AG08396 (cell line): ENCODE measurements at places on chromosomes 6 and 20.
A peak's percentile ranks its signal among the peaks of the same experiment; 100 is the strongest.

DNA sequence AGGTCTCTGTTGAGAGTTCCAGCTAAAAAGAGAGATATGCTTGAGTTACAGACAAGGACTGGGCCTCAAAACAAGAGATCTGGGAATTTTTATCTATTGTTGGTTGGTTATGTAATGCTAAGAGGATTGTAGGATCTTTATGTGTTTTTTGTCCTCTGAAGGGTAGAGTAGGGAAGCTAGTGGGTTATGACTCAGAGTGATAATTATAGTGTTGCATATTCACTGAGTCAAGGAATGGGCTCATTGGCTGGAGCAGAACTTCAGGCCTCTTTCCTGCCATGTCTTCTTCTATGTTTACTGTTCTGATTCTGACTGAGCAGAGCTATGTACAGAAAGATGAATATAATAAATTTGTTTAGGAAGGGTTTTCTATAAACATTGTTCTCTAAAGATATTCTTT is 66.1 kb upstream of the NOX3 start:
- no peak for DNase-seq

DNA sequence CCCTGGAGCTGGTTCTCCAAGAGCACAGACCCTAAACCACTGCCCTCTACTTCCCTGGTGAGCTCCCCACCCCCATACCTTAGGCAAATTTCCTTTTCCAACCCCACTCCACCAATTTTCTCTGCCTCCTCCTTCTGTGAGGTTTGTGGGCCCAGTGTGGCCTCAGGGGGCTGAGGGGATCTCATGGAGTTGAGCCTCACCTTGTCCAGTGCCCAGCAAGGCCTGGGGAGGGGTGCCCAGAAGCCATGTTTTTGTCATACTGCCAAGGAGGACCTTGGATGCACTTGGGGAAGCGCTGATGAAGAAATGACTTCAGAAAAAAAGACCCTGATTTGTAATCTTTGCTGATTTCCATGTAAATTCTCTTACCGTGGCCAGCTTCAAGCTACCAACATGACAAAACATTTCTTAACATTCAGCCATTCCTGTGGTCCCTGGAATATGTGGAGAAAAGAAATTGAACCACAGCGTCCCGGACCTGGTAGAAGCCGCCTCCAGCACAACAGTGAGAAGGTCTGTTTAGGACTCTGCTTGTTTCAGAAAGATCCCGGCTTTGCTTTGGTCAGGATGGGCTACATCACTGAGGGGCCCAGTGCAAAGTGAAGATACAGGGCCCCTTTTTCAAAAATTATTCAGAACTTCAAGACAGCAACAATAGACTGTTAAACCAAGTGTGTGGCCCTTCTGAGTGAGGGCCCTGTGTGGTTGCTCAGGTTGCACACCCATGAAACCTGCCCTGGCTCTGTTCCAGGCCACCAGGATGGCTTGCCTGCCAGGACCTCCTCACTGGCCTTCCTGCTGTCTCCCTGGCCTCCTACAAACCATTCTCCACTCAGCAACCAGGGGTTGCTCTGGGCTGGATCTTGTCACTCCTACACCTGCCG is 52.5 kb downstream of the CHMP4B start:
- DNase-seq: no peak

DNA sequence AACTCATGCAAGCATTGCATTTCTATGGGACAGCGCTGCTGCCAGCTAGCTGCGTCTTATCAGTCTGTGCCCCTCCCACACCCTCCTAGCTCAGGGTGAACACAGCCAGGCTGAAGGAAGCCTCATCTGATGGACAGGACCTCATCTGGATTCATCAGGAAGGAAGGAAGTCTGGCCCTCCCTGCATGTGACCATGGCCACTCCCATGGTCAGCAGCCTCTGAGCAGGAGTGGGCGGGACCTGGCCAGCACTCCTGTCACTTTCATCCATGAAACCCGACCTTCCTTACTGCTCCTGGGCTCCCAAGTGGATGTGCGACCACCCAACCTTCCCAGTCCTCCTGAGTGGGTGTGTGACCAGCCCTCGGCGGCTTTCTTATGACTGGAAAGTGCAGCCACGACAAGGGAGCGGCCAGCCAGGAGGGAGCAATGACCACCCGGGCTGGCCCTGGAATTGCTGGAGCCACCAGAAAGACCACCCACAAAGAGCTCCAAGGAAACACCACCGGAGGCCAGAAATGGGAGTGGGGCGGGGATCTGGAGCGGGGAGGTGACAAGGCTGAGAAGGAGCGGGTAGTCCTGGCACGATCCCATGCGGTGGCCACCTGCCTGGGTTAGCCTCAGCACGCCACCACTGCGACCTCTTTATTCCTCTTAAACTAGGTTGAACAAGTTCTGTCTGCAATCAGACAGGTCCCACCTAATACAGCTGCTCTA is 241.2 kb downstream of the TTLL2 start:
- DNase-seq: no peak

- DNase-seq: peak; percentile 89
Measured at GRCh38 chr20:64038565-64039292, 2.7 kb downstream of the C20orf204 start.

- DNase-seq: no peak
Measured at GRCh38 chr6:25832670-25833069, 818 bp upstream of the SLC17A1 start.

GRCh38 chr6:155782320-155782731 is 326.7 kb upstream of the NOX3 start:
- peak; percentile 41 for DNase-seq

DNA sequence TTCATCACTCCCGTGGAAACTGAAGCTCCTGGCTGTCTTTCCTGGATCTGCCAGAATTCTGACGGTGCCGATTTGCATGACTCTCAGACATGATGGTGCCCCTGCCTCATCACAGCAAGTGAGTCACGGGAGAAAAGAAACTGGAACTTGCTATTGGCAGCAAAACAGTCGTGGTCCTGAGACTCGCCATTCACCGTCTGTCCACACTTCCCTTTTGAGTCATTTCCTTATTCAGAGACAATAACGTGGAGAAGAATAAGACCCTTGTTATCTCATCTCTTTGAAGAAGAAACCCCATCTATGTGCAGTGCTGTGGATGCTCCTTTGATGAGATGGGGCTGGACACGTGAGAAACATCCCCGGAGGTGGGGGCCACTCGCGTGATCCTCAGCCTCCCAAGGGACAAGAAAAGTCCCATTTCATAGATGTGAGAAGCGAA is 4.2 kb downstream of the GPR31 start:
- DNase-seq: peak; percentile 16
